Activated CD4-positive, alpha-beta memory T cell treated with anti-CD3 and anti-CD28 coated beads, Interleukin-2, amount 10 ng/mL, durations not matched to agents 7 days and 5 days (primary cell): ENCODE measurements at places on chromosomes 12 and 14. TPM values are rescaled to one million over a fixed set of nuclear protein-coding genes. Genes with fewer than 3 reads are reported as not detected.

The MFAP5 gene
- total RNA-seq: not detected

DNA sequence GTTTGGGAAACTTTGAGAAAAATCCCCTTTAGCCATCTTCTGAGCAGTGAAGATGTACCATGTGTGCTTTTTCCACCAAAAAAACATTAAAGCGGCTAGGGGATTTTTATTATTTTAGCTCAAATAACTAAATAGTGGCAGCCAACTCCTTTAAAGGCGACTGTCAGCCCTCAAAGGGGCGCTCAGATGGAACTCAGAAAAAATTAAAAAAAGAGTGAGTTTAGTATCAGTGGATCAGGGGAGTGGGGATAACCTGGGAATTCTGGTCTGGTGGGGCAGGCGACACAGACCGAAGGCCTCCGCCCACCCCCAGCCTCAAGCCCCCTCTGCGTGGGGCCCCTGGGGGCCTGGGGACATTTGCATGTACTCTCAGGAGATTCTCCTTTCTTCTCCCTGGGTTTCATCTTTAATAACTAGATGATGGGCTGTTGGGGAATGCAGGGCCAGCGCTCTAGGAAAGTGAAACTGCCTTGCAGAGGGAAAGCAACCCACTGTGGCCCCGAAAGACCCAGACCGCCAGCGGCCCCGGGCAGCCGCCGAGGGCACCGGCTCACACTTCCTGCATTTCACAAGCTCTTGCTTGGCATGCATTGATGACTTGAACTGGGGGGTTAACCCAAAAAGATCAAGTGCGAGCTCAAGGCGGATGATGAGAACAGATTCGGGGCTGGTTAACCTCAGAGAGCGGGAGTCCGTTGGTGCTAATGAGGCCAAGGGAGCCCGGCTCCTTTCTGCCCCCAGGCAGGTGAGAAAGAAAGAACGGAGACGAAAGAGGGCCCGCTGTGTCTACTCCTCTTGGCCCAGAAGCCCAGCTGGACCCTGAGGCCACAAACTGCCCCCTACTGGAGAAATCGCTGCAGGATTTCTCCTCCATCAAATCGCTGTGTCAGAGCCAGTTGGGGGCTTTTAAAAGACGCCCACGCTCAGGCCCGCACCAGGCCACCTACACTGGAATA, 7.3 kb upstream of the BATF start:
- peaks cover 45% of the 10 kb centered on the region for H3K4me1 ChIP-seq
- H3K27me3 ChIP-seq: no peaks in the 10 kb centered on the region
- peaks cover 18% of the 10 kb centered on the region for H3K36me3 ChIP-seq
- peak; percentile 70 for DNase-seq

DNA sequence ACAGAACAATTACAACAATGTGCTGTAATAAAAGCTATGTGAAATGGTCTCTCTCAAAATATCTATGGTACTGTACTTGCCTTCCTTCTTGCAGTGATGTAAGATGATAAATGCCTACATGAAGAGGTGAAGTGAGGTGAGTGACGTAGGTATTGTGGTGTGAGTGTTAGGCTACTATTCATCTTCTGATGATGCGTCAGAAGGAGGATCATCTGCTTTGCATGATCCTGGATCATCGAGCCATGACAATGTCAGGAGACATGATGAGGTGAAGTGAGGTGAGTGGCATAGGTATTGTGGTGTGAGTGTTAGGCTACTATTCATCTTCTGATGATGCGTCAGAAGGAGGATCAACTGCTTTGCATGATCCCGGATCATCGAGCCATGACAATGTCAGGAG, 105.8 kb downstream of the KCNC2 start:
- H3K4me1 ChIP-seq: no peaks in the 10 kb centered on the region
- H3K36me3 ChIP-seq: no peaks in the 10 kb centered on the region
- H3K27me3 ChIP-seq: no peaks in the 10 kb centered on the region

The TAS2R31 gene
- total RNA-seq: 1.9 TPM

GRCh38 chr14:35279369-35279768, 12.8 kb upstream of the PSMA6 start:
- peaks cover 2% of the 10 kb centered on the region for H3K4me1 ChIP-seq
- H3K36me3 ChIP-seq: peaks cover 26% of the 10 kb centered on the region
- no peak overlapping the region for H3K4me3 ChIP-seq
- no peak overlapping the region for H3K27ac ChIP-seq
- no peaks in the 10 kb centered on the region for H3K27me3 ChIP-seq

The GRIP1 gene
- total RNA-seq: 0.35 TPM

GRCh38 chr12:8453021-8453513, 2.7 kb upstream of the CLEC6A start:
- no peak overlapping the region for H3K27ac ChIP-seq
- no peaks in the 10 kb centered on the region for H3K36me3 ChIP-seq
- peaks cover 27% of the 10 kb centered on the region for H3K27me3 ChIP-seq
- no peak for DNase-seq
- H3K4me3 ChIP-seq: no peak overlapping the region
- no peaks in the 10 kb centered on the region for H3K4me1 ChIP-seq

GRCh38 chr12:48189331-48190125, 6.1 kb downstream of the CCDC184 start:
- DNase-seq: peak; percentile 75
- H3K27ac ChIP-seq: no peak overlapping the region
- peaks cover 21% of the 10 kb centered on the region for H3K4me1 ChIP-seq

DNA sequence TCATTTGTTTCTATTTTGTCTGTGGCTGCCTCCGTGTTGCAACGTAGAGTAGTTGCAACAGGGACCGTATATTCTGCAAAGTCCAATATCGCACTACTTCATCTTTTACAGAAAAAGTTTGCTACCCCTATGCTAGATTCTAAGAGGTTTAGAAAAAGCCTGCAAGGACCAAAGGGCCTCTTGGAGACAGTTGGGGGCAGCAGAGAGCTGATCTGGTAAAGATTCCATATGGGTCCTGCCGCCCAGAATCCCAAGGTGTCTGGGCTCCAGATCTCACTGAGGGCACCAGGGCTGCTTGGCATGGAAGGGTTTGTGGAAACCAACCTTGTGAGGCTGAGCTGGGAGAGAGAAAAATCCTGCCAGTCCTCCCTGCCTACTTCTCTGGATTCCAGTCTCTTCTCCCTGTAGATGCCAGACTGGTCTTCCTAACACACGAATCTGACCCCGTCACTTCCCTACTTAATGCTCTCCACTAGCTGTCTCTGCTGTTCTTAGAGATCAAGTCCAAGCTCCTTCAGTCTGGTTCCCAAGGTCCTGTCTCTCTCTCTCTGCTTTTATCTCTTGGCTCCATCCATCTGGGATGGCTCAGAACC, 74.6 kb downstream of the GLRX5 start:
- H3K4me3 ChIP-seq: no peak overlapping the region
- no peaks in the 10 kb centered on the region for H3K4me1 ChIP-seq
- DNase-seq: no peak
- no peaks in the 10 kb centered on the region for H3K36me3 ChIP-seq

- H3K4me3 ChIP-seq: no peak overlapping the region
- H3K27me3 ChIP-seq: no peaks in the 10 kb centered on the region
- H3K27ac ChIP-seq: no peak overlapping the region
- DNase-seq: no peak
- no peaks in the 10 kb centered on the region for H3K4me1 ChIP-seq
These were observed 64.7 kb downstream of the GPR65 start for GRCh38 chr14:88069677-88070076.

GRCh38 chr12:6266541-6266966, 43.9 kb upstream of the PLEKHG6 start:
- DNase-seq: no peak
- H3K27ac ChIP-seq: no peak overlapping the region
- peaks cover 3% of the 10 kb centered on the region for H3K27me3 ChIP-seq
- H3K4me1 ChIP-seq: peaks cover 5% of the 10 kb centered on the region
- no peak overlapping the region for H3K4me3 ChIP-seq

The KRT80 gene
- not detected for total RNA-seq

GRCh38 chr12:96233939-96234461, 39.8 kb downstream of the ELK3 start:
- DNase-seq: no peak
- no peak overlapping the region for H3K27ac ChIP-seq
- no peak overlapping the region for H3K4me3 ChIP-seq
- H3K4me1 ChIP-seq: peaks cover 49% of the 10 kb centered on the region
- peaks cover 41% of the 10 kb centered on the region for H3K36me3 ChIP-seq

The CLEC6A gene
- total RNA-seq: not detected

DNA sequence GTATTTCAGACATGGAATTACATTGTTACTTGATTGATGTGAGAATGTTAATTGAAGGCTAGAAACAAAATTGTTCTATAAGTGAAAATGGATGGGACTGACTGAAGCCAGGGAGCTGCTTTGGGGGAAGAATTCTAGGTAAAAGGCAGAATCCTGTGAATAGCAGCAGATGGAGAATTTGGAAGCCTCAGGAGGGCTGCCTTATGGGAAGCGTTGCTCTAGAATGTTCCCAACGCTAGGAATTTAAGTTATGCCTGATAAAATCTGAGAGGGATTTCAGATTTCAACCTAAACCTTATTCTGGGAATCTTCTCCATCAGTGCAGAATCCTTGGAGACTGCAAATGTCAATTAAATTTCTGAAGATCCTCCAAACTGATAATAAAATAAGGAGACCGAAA, 858.2 kb upstream of the FLRT2 start:
- H3K27ac ChIP-seq: no peak overlapping the region
- H3K27me3 ChIP-seq: no peaks in the 10 kb centered on the region
- no peak overlapping the region for H3K4me3 ChIP-seq
- no peak for DNase-seq
- no peaks in the 10 kb centered on the region for H3K36me3 ChIP-seq

GRCh38 chr12:50728841-50729240, 35.1 kb upstream of the ATF1 start:
- no peak overlapping the region for H3K4me3 ChIP-seq
- no peak for DNase-seq
- no peak overlapping the region for H3K27ac ChIP-seq
- H3K27me3 ChIP-seq: no peaks in the 10 kb centered on the region

GRCh38 chr14:67963960-67964812, 144.6 kb downstream of the RAD51B start:
- H3K36me3 ChIP-seq: peaks cover 17% of the 10 kb centered on the region
- H3K27ac ChIP-seq: no peak overlapping the region
- H3K4me3 ChIP-seq: no peak overlapping the region
- no peaks in the 10 kb centered on the region for H3K27me3 ChIP-seq

The KRT73 gene
- not detected for total RNA-seq

The DBX2 gene
- not detected for total RNA-seq

GRCh38 chr14:30706704-30707103, 84.6 kb downstream of the SCFD1 start:
- no peaks in the 10 kb centered on the region for H3K27me3 ChIP-seq
- no peak overlapping the region for H3K4me3 ChIP-seq
- H3K4me1 ChIP-seq: no peaks in the 10 kb centered on the region
- no peak overlapping the region for H3K27ac ChIP-seq
- peaks cover 16% of the 10 kb centered on the region for H3K36me3 ChIP-seq

DNA sequence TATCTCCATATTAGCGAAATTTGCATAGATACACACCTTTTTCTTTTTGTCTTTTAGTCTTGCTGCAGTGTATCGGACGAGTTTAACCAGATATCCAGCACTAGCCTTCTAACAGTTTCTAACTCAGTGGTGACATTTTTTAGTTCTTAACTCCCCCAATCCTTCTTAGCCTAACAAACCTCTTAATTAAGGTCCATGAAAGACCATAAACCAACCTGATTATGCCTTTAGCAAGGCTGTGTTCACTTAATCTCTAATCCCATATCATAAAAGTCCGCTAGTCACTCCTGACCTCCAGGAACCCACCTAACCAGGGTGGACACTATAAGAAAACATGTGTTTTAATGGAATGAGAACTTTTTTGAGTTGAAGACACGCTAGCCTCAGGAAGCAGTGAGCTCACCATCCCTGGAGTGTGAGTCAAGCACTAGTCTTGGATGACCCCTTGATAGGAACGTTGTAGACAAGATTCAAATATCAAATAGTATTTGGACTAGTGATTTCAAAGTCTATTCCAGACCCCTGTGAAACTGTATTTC, 9.5 kb downstream of the CDKN1B start:
- H3K4me1 ChIP-seq: peaks cover 30% of the 10 kb centered on the region
- peaks cover 62% of the 10 kb centered on the region for H3K36me3 ChIP-seq
- DNase-seq: no peak

- DNase-seq: no peak
- H3K4me3 ChIP-seq: no peak overlapping the region
- peaks cover 36% of the 10 kb centered on the region for H3K4me1 ChIP-seq
- H3K27ac ChIP-seq: no peak overlapping the region
These were observed 9.8 kb upstream of the SIX1 start for GRCh38 chr14:60658909-60659585.

DNA sequence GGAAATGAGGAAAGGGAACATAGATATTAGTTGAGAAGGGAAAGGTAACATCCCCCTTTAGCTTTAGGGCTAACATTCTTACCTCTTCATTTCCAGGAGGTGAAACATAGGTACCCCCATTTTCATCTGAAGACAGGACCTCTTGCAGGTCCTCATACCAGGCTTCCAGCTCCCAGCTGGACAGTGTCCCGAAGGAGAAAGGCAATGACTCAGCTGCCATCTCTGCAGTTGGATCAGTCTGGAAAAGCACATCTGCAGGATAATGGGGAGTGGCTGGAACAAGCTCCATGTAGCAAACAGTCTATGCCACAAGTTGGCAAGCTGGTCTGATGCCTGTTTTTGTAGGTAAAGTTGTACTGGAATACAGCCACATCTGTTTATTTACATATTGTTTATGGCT, 3.1 kb downstream of the DDIT3 start:
- H3K36me3 ChIP-seq: peaks cover 74% of the 10 kb centered on the region
- no peak for DNase-seq
- no peak overlapping the region for H3K4me3 ChIP-seq
- peaks cover 38% of the 10 kb centered on the region for H3K4me1 ChIP-seq
- no peaks in the 10 kb centered on the region for H3K27me3 ChIP-seq
- H3K27ac ChIP-seq: peak overlapping the region; percentile 36

- no peaks in the 10 kb centered on the region for H3K4me1 ChIP-seq
- no peak overlapping the region for H3K4me3 ChIP-seq
- H3K27me3 ChIP-seq: peaks cover 1% of the 10 kb centered on the region
- H3K36me3 ChIP-seq: no peaks in the 10 kb centered on the region
- no peak for DNase-seq
These were observed 33.6 kb upstream of the PLEKHA5 start for GRCh38 chr12:19095756-19096480.

DNA sequence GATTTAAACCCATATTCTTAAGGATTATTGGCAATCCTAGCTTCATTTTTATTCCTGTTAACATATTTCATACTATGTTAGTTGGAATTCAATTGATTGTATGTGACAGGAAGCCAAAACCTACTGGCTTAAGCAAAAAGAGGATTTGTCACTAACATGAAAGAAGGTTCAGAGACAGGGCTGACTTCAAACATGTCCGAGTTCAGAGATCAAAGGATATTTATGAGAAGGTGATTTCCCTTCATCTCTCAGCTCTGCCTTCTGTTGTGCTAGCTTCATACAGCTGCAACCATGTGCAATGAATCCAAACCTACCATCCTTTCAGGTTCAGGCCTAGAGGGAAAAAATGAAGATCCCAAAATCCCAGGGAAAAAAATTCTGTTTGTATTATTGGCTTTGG, 349.7 kb downstream of the ATP23 start:
- no peak for DNase-seq
- H3K4me3 ChIP-seq: no peak overlapping the region
- H3K27ac ChIP-seq: no peak overlapping the region
- H3K4me1 ChIP-seq: no peaks in the 10 kb centered on the region

- no peak overlapping the region for H3K27ac ChIP-seq
- no peak for DNase-seq
- no peaks in the 10 kb centered on the region for H3K36me3 ChIP-seq
- H3K27me3 ChIP-seq: no peaks in the 10 kb centered on the region
- no peaks in the 10 kb centered on the region for H3K4me1 ChIP-seq
- H3K4me3 ChIP-seq: no peak overlapping the region
These were observed 29.5 kb upstream of the RHOJ start for GRCh38 chr14:63174760-63175191.

The RPL6 gene
- total RNA-seq: 911 TPM

The FAM161B gene
- 1.8 TPM for total RNA-seq

- peaks cover 2% of the 10 kb centered on the region for H3K36me3 ChIP-seq
- H3K27me3 ChIP-seq: no peaks in the 10 kb centered on the region
- no peak overlapping the region for H3K4me3 ChIP-seq
- DNase-seq: no peak
- H3K27ac ChIP-seq: no peak overlapping the region
These were observed 284.7 kb upstream of the PWP1 start for GRCh38 chr12:107400686-107401447.
